ENCODE measurements at places on chromosomes 2 and 18.

GRCh38 chr2:214628091-214628490 lies 181.4 kb downstream of the BARD1 start:
- no peak for DNase-seq

DNA sequence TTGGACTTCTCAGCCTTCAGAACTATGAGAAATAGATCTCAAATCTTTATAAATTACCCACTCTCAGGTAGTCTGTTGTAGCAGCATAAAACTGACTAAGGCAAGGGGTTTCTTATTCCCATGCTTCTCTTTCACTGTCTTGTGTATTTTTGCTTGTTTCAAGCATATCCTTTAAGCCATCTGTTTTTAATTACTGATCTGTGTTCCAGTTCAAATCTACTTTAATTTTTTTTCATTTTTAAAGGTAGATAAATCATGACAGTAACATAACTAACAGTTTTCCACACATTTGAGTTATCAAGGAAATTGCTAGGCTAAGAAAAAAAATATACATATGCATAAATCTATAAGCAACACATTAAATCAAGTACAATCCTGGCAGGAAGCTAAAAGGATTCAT lies 317.9 kb upstream of the TNP1 start:
- DNase-seq = no peak

- no peak for DNase-seq
Observed at GRCh38 chr2:226474131-226474530, 325.5 kb downstream of the IRS1 start.

GRCh38 chr2:207394203-207394781 lies 135.5 kb upstream of the CREB1 start:
- no peak for DNase-seq

DNA sequence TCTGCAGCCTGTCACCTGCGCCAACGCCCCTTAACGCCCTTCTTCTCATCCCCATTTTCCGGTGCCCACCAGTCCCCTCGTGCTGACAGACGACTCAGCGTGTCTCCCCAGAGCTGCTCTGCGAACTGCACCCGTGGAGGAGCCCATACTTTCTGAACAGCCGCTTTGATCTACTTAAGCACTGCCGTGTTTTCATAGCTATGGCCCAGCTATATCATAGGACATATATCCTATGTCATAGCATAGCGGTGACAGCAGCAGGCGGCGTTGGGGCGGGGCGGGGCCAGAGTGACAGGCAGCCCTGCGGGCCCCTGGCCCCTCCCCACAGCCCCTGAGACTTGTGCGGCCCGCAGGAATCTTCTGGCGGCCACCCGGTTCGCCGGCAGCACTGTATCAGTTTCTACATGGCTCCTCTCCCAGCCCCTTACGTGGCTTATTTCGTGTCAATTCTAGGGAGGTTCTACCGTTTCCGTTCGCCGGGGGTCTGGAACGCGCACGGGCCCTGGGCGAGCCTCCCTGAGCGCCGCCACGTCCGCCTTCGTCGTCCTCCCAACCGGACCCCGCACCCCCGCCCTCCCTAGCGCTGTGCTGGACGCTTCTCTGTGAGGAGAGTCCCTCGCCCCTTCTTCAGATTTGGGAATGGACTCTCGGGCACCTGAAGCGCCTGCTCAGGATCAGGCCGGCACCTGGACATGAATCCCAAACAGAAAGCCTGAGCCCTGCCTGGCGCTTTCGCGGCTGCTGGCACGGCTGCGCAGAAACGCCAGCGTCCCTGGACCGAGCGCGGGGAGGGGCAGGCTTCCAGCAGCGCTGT lies 35.4 kb downstream of the PTPN18 start:
- peak; percentile 84 for DNase-seq

DNA sequence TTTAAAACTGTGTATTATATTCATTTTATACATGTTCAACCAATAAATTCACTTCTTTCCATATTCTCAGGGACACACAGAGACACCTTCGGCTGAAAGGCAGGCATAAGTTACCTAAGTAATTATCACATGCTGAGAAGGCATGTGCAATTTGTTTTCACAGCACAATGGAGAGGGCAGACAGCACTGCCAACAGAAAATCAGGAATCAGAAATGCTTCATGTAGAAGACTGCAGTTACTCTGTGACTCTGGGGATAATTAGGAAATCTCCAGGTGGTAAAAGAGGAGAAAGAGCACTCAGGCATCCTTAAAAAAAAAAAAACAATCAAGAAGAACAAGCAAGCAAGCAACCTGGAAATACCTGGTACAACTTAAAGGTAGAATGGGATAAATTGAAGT lies 49.3 kb downstream of the DSEL start:
- no peak for DNase-seq

DNA sequence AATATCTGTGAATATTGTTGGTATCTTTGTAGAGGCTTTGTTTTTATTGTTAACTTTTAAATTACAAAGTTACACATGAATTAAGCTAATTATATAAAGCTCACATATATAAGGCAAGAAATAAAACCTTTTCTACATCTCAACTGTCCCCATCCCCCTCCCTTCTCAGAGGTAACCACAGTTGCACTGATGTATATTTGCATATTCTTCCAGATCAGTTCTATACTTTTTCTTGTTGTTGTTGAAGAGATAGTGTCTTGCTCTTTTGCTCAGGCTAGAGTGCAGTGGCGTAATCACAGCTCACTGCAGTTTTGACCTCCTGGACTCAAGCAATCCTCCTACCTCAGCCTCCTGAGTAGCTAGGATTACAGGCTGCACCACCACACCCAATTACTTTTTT lies 36.0 kb upstream of the CDC42EP3 start:
- no peak for DNase-seq

GRCh38 chr2:42249284-42249683 lies 80.1 kb downstream of the EML4 start:
- no peak for DNase-seq

All from activated naive CD4-positive, alpha-beta T cell treated with anti-CD3 and anti-CD28 coated beads, Interleukin-2, amount 10 ng/mL, durations not matched to agents 7 days and 5 days (primary cell).